GM03348 (cell line): ENCODE measurements at places on chromosomes 7 and 10.

DNA sequence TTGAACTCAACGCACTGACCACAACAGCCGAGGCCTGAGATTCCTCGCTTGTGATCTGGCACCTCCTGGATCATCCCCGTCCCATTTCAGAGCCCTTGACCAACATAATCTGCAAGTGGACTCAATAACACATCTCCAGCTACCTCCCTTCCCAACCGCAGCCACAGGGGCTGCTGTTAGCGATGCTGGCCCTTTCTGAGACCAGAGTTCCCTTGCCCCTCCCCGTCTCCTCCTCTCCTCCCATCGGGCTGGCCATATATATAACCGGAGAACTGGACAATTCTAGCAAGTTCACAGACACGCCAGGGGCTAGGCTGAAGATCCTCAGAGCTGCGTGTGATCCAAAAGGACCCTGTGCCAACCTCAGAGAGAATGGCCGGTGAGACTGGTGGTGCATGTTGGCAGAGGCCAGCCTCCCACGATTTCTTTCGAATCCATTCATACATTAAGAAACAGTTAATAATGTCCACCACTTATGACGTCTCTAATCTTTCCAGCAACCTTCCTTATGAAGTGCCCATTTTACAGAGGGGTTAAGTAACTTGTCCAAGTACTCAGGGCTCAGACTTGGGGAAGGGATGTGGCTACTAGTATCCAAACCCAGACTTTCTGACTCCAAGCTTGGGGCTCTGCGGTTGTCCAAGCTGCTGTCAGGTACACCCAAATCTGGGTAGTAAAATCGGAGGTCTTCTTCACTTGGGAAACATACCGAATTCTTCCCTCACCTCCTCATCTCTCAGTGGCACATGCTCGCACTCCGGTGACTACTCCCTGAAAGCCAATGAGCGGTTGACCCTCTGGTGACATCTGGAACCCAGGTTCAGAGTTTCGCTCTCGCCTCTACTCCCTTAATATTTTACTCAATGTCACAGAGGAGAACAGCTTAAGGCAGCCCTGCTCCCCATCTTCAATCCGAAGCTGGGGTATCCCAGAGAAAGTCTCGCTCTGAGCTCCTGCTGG is 11.2 kb upstream of the FEZF1 start:
- no peak for DNase-seq

GRCh38 chr10:64358907-64359306 is 837.7 kb downstream of the REEP3 start:
- no peak for DNase-seq

DNA sequence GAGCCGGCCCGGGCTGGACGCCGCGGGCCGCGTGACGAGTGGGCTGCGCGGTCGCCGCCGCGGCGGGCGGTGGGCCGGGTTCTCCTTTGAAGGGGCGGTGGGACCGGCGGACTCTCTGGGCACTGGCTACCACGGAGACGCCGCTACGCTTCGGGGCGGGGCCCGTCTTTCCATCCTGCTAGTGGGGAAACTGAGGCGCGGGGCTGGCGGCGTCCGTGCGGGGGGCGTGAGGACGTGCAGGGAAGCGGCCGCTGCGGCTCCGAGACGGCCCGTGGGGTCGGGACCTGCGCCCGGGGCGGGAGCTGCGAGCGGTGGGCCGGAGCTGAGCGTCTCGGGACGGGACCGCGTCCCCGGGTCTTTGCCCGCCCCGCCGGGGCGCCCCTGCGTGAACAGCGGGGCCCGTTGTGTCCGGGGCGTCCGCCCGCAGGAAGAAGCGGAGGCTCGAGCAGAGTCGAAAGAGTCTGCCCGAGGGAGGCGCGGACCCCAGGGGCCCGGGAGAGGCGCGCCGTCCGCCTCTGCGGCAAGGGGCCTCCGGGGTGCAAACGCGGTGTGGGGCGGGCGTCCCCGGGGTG is 548 bp upstream of the BNIP3 start:
- peak; percentile 43 for DNase-seq

- DNase-seq = no peak
These were observed 4.7 kb downstream of the DLX6 start for GRCh38 chr7:97009753-97010732.

GRCh38 chr10:61941202-61941681 is 39.7 kb downstream of the ARID5B start:
- no peak for DNase-seq
